CD4-positive, alpha-beta T cell treated with Interleukin-17A for 4 hours (primary cell): ENCODE measurements at places on chromosomes 6 and 20.

GRCh38 chr6:109282756-109283155 lies 99.5 kb downstream of the CD164 start:
- DNase-seq = no peak

DNA sequence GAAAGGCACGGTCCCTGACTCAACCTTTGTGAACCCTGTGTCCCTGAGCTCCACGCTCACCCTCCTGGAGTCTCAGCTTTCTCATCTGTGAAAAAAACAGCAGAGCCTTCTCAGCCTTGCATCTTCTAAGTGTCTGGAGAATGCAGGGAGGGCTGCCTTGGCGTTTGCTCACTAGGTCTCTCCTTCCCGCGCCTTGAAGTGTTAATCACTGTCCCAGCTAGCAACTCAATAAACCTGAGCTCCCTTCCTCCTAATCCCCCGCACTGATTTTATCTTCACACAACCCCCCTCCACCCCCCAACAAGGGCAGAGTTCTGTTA lies 34.9 kb upstream of the FOXC1 start:
- DNase-seq = no peak

- no peak for DNase-seq
Measured at GRCh38 chr6:138432063-138432356, 28.0 kb downstream of the HEBP2 start.

- no peak for DNase-seq
Measured at GRCh38 chr6:156953127-156953478, 175.9 kb downstream of the ARID1B start.

- DNase-seq = no peak
Measured at GRCh38 chr6:116596815-116597214, 19.5 kb upstream of the RSPH4A start.

DNA sequence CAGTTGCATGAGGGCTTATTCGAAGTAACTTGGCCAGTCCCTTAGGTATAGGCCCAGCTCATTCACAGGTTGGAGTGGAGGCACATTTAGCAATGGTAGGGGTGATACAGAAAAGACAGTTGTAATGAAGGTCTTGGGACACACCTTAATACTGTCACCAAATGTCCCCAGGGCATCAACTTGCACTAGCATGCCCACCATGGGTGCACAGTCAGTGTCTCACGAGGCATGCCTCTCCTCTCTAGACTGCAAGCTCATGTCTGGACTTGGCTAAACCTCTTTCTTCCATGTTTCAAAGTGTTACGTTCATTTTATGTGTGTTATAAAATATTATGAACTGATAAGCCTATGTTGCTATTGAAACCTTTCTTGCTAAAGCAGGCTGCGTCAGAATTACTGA lies 124.0 kb upstream of the ECI2 start:
- no peak for DNase-seq

GRCh38 chr20:33232486-33233072 lies 3.2 kb upstream of the BPIFA1 start:
- DNase-seq = no peak
